ENCODE measurements at places on chromosomes 4 and X.

DNA sequence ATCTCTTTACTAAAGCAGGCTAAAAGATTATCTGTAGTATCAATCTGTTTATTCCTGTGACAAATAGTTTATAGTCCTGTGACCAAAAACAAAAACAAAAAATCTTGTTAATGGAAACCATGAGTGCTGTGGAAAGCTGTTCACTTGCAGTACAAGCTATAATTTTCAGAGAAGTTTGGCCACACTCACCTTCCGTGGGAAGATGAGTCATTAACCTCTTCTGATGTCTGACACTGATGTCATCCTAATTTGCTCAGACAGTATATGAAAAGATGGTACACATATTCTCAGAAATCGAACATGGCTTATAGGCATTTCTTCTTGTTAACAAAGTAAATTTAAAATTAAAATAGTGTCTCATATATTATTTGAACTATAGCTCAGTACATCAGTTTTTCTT, 19.9 kb upstream of the ENPP6 start:
- H3K4me1 ChIP-seq, result no peaks in the 10 kb centered on the region
- H3K4me3 ChIP-seq, result no peak overlapping the region
- H3K36me3 ChIP-seq, result no peaks in the 10 kb centered on the region
- no peak overlapping the region for H3K27ac ChIP-seq

DNA sequence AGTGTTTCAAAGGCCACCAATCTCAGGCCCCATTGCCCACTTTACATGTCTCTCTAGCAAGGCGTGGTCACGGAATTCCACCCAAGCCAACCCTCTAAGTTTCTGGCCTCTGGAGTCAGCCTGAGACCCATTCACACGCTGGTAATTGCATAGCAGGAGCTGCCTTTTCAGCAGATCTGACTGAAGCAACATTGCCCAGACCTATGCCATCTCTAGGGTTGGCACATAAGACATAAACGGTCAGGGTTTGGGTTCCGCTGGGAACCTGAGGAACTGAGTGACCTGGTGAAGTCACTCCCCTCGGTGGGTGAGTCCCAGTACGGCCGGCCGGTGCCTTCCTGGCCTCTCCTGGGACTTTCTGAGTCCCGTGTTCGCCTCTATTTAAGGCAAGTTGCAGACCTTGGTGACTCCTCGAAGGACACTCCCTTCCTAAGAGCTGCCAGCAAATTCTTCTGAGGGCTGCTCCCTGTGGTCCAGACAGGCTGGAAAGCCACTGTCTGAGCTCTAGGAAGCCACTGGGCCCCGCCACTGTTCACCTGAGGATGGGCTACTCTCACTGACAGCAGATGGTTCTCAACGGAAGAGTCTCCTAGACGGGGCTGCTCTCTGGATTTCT, 15.9 kb downstream of the CTAG1A start:
- no peaks in the 10 kb centered on the region for H3K27me3 ChIP-seq
- H3K27ac ChIP-seq, result no peak overlapping the region
- no peaks in the 10 kb centered on the region for H3K36me3 ChIP-seq
- H3K4me3 ChIP-seq, result no peak overlapping the region
- no peaks in the 10 kb centered on the region for H3K4me1 ChIP-seq
- DNase-seq, result no peak

DNA sequence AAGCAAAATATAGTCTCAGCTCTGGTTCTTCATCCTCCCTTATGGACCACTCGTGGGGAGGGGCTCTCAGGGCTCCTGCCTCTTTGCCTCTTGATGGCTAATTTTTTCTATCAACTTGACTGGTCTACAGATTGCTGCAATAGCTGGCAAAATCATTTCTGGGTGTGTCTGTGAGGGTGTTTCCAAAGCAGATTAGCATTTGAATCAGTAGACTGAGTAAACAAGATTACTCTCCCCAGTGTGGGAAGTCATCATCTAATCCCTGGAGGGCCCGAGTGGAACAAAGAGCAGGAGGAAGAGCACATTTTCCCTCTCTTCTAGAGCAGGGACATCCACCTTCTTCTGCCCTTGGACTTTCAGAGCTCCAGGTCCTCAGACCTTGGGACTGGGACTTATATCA, 153.5 kb downstream of the STK32B start:
- H3K4me3 ChIP-seq, result no peak overlapping the region
- no peak overlapping the region for H3K27ac ChIP-seq
- no peak for DNase-seq
- no peaks in the 10 kb centered on the region for H3K36me3 ChIP-seq

DNA sequence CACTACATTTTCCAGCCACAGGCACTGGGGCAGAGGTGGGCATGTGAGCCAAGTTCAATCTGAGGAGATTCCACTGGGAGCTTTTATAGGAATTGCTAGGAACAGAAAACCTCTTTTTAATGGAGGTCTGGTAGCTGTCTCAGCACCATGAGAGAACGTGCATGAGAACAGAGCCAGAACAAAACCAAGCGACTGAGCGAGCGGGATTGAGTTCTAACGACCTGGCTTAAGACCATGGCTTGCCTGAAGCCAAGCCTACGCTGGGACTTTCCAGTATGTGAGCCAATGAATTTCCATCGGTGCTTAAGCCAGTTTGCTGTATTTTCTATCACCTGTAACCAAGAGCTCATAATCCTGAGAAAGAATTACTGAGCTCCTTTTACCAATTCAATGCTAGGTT, 183.7 kb downstream of the NR3C2 start:
- H3K4me1 ChIP-seq, result peaks cover 34% of the 10 kb centered on the region
- no peak overlapping the region for H3K27ac ChIP-seq
- no peak overlapping the region for H3K4me3 ChIP-seq
- no peak for DNase-seq
- no peaks in the 10 kb centered on the region for H3K27me3 ChIP-seq
- H3K36me3 ChIP-seq, result no peaks in the 10 kb centered on the region

- H3K27me3 ChIP-seq, result no peaks in the 10 kb centered on the region
- H3K36me3 ChIP-seq, result no peaks in the 10 kb centered on the region
- DNase-seq, result no peak
- peaks cover 60% of the 10 kb centered on the region for H3K4me1 ChIP-seq
These were observed 17.4 kb downstream of the ARHGAP24 start for GRCh38 chr4:85492336-85492735.

DNA sequence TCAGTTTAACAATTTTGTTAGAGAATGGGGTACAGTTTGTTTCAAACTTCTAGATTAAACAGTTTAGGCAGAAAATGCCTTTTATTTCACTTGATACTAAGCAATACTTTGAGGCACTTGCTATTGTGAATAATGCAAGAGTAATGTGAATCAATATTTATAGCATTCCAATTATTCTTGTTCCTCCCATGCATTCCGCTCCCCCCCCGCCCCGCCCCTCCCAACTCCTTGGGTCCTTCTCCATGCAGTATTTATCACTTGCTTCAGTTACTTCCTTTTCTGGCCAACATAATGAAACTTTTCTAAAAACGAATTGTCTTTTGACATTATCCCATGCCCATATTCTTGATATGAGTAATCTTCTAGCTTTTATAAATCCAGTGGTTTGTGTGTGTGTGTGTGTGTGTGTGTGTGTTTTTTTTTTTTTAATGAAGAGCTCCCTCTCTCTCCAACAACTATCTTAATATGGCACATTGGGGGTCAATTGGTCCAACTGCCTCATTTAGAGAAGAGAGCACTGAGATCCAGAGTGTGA, 1.6 kb downstream of the BANK1 start:
- H3K4me1 ChIP-seq, result peaks cover 6% of the 10 kb centered on the region
- H3K27ac ChIP-seq, result no peak overlapping the region
- no peaks in the 10 kb centered on the region for H3K36me3 ChIP-seq
- no peak overlapping the region for H3K4me3 ChIP-seq
- peaks cover 42% of the 10 kb centered on the region for H3K27me3 ChIP-seq
- DNase-seq, result no peak
